ENCODE measurements at places on chromosomes 3 and 15.

- DNase-seq = no peak
Observed at GRCh38 chr15:38076786-38077185, 142.3 kb downstream of the TMCO5A start.

GRCh38 chr15:94029495-94029894, 201.9 kb upstream of the MCTP2 start:
- no peak for DNase-seq

- no peak for DNase-seq
Observed at GRCh38 chr15:62165793-62166375, 799 bp upstream of the C2CD4B start.

DNA sequence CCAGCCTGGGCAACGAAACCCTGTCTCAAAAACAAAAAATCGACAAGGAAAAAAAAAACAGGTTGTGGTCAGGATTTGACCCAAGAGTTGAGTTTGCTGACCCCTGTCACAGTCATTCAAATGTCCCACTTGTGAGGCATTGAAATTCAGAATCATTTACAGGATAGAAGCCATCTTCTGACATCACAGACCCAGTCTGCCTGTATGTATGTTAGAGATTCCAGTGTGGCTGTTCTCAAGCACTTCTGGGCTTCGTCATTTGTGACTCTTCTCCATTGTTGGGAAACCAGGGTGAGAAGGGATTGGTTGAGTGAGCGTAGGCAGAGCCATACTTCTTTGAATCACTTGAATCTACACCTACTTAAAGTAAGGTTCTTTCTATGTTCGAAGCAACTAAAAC, 57.1 kb downstream of the LMLN start:
- no peak for DNase-seq

- DNase-seq = no peak
Observed at GRCh38 chr3:51896607-51897305, 6.4 kb downstream of the IQCF1 start.

Measured in activated naive CD8-positive, alpha-beta T cell treated with anti-CD3 and anti-CD28 coated beads for 36 hours (primary cell).